Activated naive CD8-positive, alpha-beta T cell treated with anti-CD3 and anti-CD28 coated beads, Interleukin-2, amount 10 ng/mL, durations not matched to agents 7 days and 5 days (primary cell): ENCODE measurements at places on chromosomes 7 and 10.

DNA sequence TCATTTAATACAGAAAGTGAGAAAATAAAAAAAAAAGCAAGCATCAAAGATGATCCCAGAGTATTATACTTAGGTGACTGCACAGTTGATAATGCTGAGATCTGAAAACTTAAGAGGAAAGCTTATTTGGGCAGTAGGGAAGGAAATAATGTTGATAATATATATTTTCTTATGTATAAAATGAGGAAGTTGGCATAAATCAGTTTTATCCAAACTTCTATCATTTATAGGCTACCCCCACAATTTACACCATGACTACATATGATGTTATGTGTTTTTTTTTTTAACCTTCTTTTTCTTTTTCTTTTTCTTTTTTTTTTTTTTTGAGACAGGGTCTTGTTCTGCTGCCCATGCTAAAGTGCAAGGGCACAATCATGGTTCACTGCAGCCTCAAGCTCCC, 108.2 kb upstream of the PLXDC2 start:
- no peaks in the 10 kb centered on the region for H3K4me1 ChIP-seq
- no peak for DNase-seq
- H3K27ac ChIP-seq = no peak overlapping the region

- H3K4me1 ChIP-seq = peaks cover 9% of the 10 kb centered on the region
- no peak overlapping the region for H3K27ac ChIP-seq
- DNase-seq = no peak
- peaks cover 7% of the 10 kb centered on the region for H3K36me3 ChIP-seq
- no peaks in the 10 kb centered on the region for H3K27me3 ChIP-seq
- no peak overlapping the region for H3K4me3 ChIP-seq
Measured at GRCh38 chr10:73359492-73359891, 828 bp upstream of the CFAP70 start.

DNA sequence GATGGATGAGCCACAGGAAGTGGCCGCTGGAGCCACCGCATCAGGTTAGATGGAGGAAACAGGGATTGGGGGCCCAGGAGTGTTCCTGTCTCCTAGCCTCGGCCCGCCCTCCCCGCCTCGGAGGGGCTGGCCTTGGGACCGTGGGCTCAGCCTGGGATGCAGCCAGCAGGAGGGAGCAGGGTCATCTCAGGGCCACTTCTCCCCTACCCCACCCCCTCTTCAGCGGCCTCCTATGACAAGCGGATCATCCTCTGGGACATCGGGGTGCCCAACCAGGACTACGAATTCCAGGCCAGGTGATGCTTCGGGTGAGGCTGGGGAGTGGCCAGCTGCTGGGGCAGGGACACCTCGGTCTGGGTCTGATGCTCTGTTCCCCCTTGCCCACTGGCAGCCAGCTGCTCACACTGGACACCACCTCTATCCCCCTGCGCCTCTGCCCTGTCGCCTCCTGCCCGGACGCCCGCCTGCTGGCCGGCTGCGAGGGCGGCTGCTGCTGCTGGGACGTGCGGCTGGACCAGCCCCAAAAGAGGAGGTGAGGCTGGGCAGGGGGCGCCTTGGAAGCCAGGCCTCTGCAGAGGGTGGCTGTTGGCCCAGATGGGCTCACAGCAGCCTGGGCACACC, 4.7 kb downstream of the LRWD1 start:
- no peak for DNase-seq
- no peak overlapping the region for H3K27ac ChIP-seq
- H3K27me3 ChIP-seq = no peaks in the 10 kb centered on the region
- H3K36me3 ChIP-seq = no peaks in the 10 kb centered on the region
- H3K4me3 ChIP-seq = no peak overlapping the region

DNA sequence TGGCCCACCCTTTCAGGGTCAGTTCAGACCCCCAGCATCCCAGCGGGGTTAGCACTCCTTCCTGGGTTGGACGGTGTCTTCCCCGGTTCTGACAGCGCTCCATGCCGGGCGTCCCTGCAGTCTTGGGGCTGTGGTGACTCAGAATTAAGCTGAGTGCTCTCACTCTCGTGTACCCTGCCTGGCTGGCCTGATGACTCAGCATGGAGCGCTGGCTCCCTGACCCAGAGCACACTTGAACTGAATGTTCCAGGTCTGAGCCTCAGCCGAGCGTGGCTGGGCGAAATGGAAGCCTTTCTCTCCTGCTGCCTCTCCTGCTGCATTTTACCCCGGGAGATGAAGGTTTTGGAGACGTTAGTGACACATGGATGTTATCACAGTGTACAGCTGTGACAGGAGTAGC, 7.1 kb downstream of the BAG3 start:
- H3K4me1 ChIP-seq = peaks cover 29% of the 10 kb centered on the region
- H3K27me3 ChIP-seq = no peaks in the 10 kb centered on the region
- H3K36me3 ChIP-seq = peaks cover 2% of the 10 kb centered on the region
- DNase-seq = no peak

DNA sequence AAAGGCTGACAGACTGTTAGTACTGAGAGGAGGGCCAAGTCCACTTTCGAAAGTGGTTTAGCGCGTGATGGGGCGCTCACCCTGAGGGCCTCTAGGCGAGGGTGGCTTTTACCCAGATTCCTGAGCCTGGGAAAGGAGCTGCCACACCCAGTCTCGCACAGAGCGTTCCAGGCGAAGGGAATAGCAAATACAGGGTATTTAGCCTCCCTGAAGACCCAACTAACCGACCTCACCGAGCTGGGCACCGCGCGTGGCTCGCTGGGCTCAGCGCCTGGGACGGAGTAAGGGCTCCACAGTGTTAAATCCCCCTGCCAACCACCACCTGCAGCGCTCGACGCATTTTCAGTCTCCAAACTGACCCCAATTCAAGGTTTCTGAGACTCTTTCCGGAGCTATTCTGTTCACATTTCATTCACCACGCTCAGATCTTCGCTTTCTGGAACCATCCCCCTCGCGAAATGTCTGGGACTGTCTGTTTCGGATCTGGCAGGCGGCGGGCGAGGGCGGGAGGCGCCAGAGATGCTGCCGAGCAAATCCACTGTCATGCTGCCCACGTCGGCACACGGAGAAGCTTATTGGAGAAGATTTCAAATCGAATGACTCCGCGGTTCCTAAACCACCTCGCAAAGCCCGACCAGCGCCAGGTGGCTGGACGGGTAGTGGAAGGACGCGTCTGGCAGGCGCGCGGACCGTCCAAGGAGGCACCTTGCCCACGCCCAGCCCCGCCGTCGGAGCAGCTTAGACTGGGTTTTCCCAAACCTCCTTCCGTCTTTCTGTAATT, 1.4 kb upstream of the OSBPL3 start:
- peak overlapping the region; percentile 65 for H3K27ac ChIP-seq
- peaks cover 3% of the 10 kb centered on the region for H3K27me3 ChIP-seq
- DNase-seq = peak; percentile 53
- H3K4me1 ChIP-seq = peaks cover 30% of the 10 kb centered on the region

- no peaks in the 10 kb centered on the region for H3K36me3 ChIP-seq
- no peak overlapping the region for H3K4me3 ChIP-seq
- H3K27me3 ChIP-seq = peaks cover 3% of the 10 kb centered on the region
- no peak overlapping the region for H3K27ac ChIP-seq
- DNase-seq = no peak
Measured at GRCh38 chr7:112020800-112021199, 185.4 kb downstream of the DOCK4 start.
